ENCODE measurements at places on chromosomes 1 and 21.

- no peak for DNase-seq
Measured at GRCh38 chr21:23445307-23445706, 2162.0 kb downstream of the MRPL39 start.

GRCh38 chr1:1591452-1591851 is 8.5 kb downstream of the FNDC10 start:
- no peak for DNase-seq

DNA sequence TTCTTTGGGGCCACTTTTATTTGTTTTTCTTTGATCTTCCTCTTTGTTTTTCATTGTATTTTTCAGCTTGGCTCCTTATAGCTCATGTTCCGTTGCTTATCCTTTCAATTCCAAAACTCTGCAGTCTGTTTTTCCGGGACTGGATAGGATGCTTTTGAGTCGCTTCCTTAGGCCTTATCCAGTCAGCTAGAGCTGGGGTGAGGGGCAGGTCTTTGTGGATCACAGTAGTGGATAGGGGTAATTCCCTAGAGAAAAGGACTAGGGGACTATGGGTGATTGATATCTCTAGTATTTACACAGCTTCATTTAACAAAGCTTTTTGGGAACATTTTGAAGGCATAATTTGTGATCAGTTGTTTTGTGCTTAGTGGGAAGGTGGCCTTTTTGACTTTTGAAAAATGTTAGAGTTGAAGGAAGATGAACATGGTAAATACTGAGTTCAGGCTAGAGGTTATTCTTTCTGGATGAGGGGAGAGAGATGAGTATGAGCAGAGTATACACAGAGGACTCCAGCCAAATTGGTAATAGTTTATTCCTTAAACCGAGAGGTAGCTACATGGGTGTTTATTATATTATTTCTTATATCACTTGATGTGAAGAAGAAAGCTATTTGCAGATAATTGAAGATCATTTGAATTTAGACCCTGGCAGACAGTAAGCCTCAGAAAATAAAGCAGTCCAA is 22.5 kb downstream of the CEP350 start:
- DNase-seq, result no peak

DNA sequence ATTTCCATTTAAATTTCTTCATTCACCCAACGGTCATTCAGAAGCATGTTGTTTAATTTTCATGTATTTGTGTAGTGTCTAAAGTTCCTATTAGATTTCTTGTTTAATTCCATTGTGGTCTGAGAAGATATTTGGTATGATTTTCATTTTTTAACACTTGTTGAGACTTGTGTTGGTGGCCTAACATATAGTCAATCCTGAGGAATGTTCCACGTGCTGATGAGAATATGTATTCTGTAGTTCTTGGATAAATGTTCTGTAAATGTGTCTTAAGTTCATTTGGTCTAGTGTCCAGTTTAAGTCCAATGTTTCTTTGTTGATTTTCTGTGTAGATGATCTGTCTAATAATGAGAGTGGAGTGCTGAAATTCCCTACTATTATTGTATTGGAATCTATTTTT is 22.7 kb upstream of the LCE5A start:
- DNase-seq, result no peak

DNA sequence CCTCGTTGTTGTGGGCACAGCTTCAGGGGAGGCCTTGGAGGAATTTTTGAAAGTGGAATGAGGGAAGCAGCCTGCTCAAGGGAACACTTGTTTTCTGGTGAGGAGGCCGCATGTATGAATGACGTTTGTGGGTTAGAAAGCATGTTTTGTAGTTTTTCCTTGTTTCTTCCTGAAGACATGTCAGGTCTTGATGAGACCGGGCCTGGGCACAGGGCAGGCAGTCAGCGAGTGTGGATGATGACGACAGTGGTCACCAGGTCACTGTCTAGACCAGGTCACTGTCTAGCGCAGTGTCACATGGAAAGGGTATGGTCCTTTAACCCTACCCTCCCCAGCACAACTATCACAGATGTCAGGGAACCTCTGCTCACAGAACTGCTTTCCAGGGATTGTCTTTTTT is 7.3 kb downstream of the PSEN2 start:
- DNase-seq, result no peak
